ENCODE measurements at places on chromosomes 6 and 20. TPM values are rescaled to one million over a fixed set of nuclear protein-coding genes. Genes with fewer than 3 reads are reported as not detected.

DNA sequence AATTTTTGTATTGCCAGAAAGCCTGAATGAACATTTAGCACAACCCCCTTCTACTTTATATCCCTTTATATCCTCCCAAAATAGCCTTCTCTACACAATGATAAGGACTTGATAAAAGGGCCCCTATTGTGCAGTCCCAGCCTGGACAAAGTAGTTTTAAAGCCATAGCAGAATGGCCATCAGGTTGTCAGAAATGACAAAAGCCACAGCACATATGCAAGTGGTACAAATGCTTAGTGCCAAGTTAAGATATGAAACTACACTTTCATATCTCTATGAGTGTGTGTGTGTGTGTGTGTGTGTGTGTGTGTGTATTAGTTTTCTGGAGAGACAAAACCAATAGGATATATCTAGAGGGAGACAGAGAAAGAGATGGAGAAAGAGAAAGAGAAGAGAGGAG is 132.6 kb downstream of the SGK1 start:
- DNase-seq, result no peak

DNA sequence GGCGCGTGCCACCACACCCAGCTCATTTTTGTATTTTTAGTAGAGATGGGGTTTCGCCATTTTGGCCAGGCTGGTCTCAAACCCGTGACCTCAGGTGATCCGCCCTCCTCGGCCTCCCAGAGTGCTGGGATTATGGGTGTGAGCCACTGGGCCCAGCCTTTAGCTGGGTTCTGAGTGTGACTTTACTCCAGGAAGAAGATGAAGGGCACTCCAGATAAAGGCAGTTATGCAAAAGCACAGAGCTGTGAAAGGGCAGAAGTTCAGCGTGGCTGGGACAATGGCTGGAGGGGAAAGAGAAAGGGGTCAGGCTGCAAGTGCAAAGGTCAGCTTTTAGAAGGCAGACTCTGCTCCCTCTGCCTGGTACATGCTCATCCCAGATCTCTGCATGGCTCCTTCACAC is 39.7 kb downstream of the MAP3K5 start:
- DNase-seq, result no peak

GRCh38 chr6:107784669-107785068 is 39.4 kb downstream of the SCML4 start:
- DNase-seq, result peak; percentile 44

- DNase-seq, result peak; percentile 3
Measured at GRCh38 chr6:124917769-124918168, 44.5 kb upstream of the RNF217 start.

DNA sequence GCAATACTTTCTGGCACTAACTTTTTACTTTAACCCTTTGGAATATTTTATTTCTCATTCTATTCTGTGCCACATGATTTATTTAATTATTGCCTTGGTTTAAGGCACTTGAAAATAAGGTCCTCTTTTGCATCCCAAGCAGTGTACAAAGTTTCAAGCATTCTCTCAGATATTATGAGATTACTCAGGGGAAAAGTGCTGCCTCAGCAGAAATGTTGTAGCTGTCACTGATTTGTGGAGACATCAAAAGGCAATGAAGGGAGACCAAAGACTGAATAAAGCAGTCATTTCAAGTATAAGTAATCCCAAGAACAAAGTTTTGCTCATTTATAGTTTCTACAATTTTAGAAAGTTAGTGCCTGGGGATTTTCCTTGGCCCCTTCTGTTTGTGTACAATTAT is 253.0 kb downstream of the RNF144B start:
- DNase-seq, result no peak

- no peak for DNase-seq
Measured at GRCh38 chr6:51792273-51793030, 295.0 kb downstream of the PKHD1 start.

DNA sequence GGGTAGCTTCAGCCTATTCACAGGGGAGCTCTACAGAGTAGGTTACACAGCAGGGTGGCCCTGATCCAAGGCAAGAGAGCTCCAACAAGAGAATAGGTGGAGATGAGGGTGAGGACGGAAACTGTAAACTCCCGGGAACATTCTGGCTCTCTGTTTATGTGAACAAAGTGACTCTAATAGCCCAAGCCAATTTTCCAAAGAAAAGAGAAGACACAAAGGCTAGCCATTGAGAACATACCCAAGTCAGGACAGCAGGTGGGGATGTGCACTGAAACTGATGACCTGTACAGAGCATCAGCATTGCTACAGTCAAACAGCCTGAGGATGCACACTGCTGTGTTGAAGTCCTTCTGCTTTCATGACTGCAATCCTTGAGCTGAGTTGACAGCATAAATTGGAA is 136.0 kb upstream of the TOP1 start:
- no peak for DNase-seq

GRCh38 chr6:157711060-157711459 is 112.0 kb upstream of the SNX9 start:
- DNase-seq, result peak; percentile 14

- DNase-seq, result peak; percentile 77
Measured at GRCh38 chr6:169520104-169520503, 181.7 kb downstream of the WDR27 start.

DNA sequence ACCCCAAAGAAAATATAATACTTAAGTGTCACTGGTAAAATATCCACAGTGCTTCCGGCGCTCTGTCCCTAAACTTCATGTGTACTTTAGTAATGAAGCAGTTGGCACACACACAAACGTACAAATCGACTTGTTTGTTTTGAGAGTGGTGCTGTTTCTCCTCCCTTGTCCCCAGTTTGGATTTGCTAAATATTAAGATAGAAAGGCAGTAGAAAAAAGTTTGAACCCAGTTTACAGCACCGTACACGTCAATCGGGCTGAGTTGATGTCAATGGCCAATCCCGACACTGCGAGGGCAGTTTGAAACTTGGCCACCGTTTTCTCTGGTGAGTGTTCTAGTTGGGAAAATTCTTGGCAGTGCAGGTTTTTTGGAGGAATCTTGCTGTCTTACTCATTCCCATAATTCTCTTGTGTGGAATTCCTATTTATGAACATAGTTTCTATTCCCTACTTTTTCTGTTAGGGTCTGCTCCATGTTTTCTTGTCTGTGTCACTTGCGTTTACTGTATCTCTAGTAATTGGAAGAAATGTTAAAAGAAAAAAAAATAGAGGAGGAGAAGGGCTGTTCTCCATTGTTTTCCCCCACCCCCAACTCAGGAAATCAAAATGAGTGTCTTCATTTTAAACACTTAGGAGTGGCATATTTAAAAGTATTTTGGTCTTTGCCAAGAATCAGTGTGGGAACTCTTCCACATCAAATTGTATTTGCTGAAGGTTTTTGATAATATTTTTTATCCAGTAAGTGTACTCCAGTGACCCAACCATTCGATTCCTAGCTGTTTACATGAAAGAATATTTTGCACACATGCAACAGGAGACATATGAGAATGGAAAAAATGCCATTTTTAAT is 72.3 kb downstream of the OR2B2 start:
- peak; percentile 91 for DNase-seq

DNA sequence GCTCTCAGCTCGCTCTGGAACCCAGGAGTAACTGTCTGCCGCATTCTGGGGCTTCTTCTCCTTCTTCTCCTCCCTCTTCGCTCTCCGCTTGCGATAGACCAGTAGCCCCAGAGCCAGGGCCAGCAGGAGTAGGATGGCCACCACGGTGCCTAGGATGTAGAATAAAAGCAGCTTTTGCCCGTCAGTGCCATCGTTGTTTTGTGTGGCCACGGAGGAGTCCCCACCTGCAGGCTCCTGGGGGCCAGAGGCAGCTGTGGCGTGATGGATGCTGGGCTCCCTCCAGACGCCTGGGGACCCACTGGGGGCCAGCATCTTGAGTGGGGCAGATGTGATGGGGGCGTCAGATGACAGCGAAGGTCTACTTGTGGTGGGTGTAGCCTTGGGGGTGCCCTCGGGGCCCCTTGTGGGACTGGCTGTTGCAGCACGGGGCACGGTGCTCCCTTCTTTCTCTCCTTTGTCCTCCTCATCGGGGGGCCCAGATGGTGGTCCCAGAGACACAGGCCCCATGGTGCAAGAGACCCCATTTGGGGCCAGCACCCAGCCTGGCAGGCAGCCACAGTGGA is 1.8 kb downstream of the CD93 start:
- DNase-seq, result no peak

DNA sequence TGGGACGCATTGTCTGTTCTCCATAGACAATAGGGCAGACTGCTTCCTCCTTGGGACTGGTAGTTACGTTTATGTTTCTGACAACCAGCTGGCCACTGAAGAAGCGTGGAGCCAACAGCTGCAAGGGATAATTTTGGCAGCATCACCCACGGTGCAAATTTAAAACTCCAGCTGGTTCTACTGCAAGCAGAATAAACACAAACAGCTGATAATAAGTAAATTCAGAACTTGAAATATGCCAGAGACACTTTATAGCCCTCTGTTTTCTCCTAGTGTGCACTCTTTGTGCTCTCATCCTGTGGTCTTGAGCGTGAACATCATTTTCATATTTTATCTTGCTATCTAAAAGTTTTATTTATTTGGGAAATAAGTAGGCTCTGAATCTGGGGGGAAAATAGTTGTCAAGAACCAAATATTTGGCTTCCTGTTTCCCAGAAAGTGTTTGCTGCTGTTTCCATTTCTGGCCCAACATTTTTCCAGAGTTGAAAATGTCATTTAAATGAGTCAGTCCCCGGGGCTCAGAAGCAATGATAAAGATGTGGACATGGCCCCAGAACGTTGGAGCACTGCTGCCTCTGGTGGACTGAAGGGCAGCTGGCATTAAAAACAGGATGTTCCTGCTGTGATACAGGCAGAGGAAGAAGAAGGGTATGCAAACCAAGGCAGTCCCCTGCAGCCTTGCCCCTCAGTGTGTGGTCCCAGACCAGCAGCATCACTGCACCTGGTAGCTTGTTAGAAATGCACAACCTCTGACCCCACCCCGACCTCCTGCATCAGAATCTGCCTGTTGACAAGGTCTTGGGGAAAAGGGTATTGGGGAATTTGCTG is 12.5 kb upstream of the THBD start:
- peak; percentile 91 for DNase-seq

GRCh38 chr6:109702791-109703190 is 11.7 kb downstream of the FIG4 start:
- no peak for DNase-seq

GRCh38 chr6:134177753-134178160 is 125.3 kb upstream of the SLC2A12 start:
- peak; percentile 79 for DNase-seq

DNA sequence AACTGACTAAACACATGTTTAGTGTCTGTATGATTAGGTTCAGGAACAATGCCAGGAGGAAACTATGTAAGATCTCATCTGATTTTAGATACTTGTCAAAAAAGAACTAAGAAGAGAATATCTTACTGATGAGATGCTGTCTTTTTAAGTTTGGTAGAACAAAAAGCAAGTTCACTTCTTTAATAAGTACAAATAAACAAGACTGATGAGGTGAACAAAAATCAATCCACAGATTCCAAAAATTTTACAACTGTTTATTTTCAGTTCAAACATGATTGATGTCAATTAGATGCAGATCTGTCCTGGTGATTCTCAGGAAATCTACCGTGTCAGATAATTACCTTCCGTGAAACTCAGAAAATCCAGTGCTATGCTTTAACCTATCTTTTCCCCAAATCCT is 24.9 kb downstream of the EPHA7 start:
- no peak for DNase-seq

DNA sequence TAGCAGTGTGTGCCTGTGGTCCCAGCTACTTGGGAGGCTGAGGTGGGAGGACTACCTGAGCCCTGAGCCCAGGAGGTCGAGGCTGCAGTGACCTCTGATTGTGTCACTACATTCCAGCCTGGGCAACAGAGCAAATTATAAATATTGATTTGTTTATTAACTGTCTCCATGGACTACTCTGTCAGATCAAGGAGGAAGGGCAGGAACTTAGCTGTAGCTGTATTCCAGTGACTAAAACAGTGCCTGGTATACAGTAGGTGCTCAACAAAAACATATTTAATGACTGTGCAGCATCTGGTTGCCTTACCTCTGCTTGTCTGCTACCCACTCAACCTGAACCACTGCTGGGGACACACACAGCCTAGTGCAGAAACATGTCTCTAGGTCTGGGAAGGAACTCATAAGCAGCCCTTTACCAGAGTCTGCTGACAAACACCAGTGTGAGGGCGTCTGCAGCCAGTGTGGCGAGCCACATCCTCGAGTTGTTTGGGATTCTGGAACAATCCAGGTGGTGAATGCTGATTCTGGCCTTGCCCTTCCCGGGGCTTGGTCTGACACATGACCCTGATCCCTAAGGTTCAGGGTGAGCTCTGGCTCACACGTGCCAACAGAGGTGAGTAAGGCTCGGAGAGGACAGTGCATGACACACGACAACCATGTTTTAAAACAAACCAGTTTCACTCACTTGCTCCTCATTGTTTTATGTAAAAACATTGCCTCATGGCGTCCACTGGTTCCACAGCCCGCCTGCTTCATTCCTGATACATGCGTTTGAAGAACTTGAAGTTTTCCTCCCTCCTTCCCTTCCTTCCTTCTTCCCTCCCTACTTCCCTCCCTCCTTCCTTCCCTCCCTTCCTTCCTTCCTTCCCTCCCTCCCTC is 117.9 kb upstream of the ZNF217 start:
- no peak for DNase-seq

DNA sequence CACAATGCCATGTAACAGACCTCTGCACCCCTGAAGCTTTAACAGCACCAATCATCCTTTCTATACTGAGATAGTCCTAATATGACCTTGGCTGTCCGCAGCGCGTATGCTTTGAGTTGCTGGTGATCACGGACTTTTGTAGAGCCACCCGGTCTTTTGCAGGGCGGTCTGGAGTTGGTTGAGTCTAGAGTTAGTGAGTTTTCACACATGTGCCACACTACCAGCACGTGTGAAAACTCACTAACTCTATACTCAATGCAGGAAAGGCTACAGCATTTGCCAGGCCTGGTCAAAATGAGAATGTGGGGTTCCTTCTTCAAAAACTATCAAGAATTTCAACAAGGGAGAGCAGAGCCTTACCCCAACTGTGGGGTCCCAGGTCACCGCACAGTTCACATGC is 14.6 kb downstream of the AGPAT4 start:
- DNase-seq, result no peak

DNA sequence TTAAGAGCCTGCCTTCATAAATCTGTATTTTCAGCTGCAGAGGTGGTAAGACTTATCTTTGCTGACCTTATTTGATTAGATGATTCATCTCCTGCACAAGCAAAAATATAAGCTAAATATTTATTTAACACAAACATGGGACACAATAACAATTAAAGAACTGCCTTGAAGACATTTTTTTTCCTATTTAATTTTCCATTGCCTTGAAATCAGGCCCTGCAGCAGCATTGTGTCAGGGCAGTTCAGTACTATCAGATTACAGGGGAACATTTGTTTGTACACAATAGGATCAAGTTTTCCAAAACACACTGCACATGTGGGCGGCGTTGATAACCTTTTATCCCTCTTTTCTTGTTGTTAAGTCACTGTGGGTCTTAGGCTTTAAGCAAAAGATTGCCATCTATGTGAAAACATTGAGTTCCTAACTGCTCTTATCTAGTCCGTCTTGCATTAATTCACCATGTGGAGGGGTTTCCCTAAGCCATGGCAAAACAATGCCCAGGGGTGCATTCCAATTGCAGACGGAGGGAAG is 7.4 kb downstream of the ADGRF5 start:
- DNase-seq, result no peak

The TBXT gene
- not detected for polyA plus RNA-seq

The SLC22A7 gene
- not detected for polyA plus RNA-seq

The SLC18B1 gene
- polyA plus RNA-seq, result 5.8 TPM

The STX11 gene
- polyA plus RNA-seq, result 1.9 TPM

The WDR46 gene
- polyA plus RNA-seq, result 79.4 TPM

The RFX6 gene
- not detected for polyA plus RNA-seq

The PRND gene
- polyA plus RNA-seq, result not detected

The MEP1A gene
- not detected for polyA plus RNA-seq

The SRMS gene
- not detected for polyA plus RNA-seq

The GUCA1A gene
- polyA plus RNA-seq, result not detected

The TP53TG5 gene
- 0.55 TPM for polyA plus RNA-seq

The ZNF391 gene
- polyA plus RNA-seq, result 2.4 TPM

The EDN3 gene
- polyA plus RNA-seq, result not detected

The ATP6V1G2 gene
- polyA plus RNA-seq, result 2.8 TPM
